ENCODE measurements at places on chromosomes 1 and 21. TPM values are rescaled to one million over a fixed set of nuclear protein-coding genes. Genes with fewer than 3 reads are reported as not detected.

KCNK2 gene
- 1.7 TPM for polyA plus RNA-seq

SELL gene
- 2.6 TPM for polyA plus RNA-seq

RASAL2 gene
- polyA plus RNA-seq, result 16.0 TPM

XPR1 gene
- 9.3 TPM for polyA plus RNA-seq

BGLAP gene
- 3.3 TPM for polyA plus RNA-seq

SUCO gene
- polyA plus RNA-seq, result 36.4 TPM

LCK gene
- polyA plus RNA-seq, result 0.89 TPM

WLS gene
- 64.3 TPM for polyA plus RNA-seq

RGSL1 gene
- not detected for polyA plus RNA-seq

LRRC38 gene
- 31.8 TPM for polyA plus RNA-seq

IVNS1ABP gene
- 59.9 TPM for polyA plus RNA-seq

FAAH gene
- polyA plus RNA-seq, result 26.5 TPM

CDK11A gene
- polyA plus RNA-seq, result 27.0 TPM

EXTL2 gene
- polyA plus RNA-seq, result 25.1 TPM

OLFML2B gene
- 85.0 TPM for polyA plus RNA-seq

OPRD1 gene
- 0.74 TPM for polyA plus RNA-seq

LSM10 gene
- polyA plus RNA-seq, result 23.5 TPM
